ENCODE measurements at places on chromosomes 2 and 18. TPM values are rescaled to one million over a fixed set of nuclear protein-coding genes. Genes with fewer than 3 reads are reported as not detected.
A peak's percentile ranks its signal among the peaks of the same experiment; 100 is the strongest.

DNA sequence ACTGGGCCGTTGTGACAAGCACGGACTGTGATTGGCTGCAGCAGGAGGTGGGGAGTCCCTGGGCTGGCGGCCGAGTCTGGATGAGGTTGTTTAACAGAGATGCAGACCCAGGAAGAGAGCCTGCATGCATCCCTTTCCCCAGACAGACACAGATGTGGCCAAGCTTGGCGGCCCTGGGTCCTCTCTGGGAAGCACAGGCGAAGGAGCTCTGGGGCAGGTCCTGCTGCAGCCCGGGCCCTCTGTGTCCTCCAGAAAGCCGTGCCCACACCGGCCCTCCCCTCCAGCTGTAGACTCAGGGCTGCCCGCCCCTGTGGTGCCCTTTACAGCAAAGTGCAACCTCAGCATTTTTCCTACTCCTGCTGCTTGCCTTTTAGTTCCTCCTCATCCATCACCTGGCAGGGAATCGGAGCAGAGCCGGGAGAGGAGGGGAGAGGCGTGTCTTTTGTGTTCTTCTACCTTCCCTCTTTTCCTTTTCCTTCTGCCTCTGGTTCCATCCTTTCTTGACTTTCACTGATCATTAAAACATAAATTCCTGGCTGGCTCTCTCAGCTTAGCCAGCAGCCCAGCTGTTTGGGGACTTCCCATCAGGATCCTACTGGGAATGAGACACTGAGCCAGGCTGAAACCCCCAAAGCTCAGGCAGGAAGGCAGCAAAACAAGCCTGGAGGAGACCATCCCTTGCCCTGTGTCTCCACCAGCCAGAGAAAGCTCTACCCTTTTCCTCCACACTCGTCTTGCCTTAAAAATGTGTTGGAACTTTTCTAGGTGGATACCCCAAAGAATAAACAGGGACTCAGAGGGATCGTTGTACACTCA lies 75.0 kb downstream of the CTIF start:
- H3K27me3 ChIP-seq: no peaks in the 10 kb centered on the region
- H3K4me1 ChIP-seq: no peaks in the 10 kb centered on the region
- no peaks in the 10 kb centered on the region for H3K36me3 ChIP-seq
- no peak for DNase-seq
- no peak overlapping the region for H3K4me3 ChIP-seq

DNA sequence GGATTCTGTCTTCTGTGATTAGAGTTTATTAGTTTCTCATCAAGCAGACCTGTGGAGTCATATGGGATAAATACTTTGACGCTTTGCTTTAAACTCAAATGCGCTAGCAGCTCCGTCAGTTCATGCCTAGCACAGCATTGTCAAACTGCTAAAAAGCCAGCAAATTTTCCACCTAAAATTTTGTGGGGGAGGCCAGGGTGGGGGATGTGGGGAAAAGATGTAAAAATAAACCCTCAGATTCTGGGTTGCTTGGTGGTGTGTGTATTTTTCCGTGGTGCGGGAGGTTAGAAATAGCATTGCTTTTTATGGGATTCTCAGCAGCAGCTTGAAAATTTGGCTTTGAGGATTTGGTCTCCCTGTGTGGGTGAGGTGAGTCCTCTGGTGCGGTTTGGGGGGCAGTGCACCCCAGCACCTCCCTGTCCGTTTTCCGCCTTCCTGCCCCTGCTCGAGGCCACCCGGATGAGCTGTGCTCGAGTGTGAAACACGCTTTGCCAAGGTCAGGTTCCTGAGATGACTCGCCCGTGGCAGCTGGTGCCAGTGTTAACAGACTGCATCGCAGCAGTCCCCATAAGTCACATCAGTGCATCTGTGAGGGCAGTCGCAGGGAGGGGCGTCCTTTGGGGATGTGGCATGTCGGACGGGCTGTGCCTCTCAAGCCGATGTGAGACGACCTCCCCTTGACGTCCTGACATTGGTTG lies 65.9 kb downstream of the LDLRAD4 start:
- H3K27me3 ChIP-seq: peaks cover 94% of the 10 kb centered on the region
- no peaks in the 10 kb centered on the region for H3K36me3 ChIP-seq
- no peaks in the 10 kb centered on the region for H3K4me1 ChIP-seq
- H3K4me3 ChIP-seq: no peak overlapping the region
- no peak overlapping the region for H3K27ac ChIP-seq
- DNase-seq: no peak

DNA sequence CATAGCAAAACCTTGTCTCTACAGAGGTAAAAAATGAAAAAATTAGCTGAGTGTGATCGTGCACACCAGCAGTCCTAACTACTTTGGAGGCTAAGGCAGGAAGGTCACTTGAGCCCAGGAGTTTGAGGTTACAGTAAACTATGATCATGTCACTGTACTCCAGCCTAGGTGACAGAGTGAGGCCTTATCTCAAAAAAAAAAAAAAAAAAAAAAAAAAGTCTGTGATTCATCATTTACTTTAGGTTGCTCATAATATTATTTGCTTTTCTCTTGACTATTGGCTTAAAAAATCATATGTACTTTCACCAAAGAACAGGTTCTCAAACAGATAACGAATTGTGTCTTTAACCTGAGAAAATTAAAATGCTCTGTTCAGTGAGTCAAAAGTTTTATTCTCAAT lies 129.1 kb downstream of the MYO3B start:
- H3K4me3 ChIP-seq: no peak overlapping the region
- DNase-seq: peak; percentile 45
- H3K27ac ChIP-seq: no peak overlapping the region
- H3K36me3 ChIP-seq: no peaks in the 10 kb centered on the region

DNA sequence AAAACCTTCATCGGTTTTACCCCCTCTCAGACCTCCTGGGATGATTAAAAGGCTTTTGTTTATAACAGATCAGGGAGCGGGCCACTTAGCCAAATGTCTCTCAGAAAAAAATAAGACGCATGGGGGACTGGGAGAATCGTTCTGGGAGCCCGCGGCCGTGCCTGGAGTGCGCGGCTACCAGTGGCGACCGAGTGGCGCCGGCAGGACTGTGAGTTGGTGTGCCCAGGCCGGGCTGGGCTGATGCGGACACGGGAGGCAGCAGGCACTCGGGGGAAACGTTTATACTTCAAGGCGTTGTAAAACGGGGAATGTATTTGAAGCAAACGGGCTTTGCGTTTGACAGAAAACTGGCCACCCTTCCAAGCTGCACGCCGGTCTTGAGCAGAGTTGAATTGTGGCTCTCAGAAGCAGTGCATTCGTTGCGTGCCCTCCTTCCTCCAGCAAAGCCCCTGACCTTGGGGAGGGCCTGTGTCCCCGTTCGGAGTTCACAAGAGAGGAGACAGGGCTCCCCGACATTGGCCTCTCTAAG lies 4.7 kb upstream of the HOXD10 start:
- H3K27ac ChIP-seq: no peak overlapping the region
- DNase-seq: no peak
- H3K27me3 ChIP-seq: peaks cover 60% of the 10 kb centered on the region
- no peaks in the 10 kb centered on the region for H3K4me1 ChIP-seq

The DNAH6 gene
- not detected for total RNA-seq

- DNase-seq: no peak
- H3K4me1 ChIP-seq: peaks cover 17% of the 10 kb centered on the region
- no peaks in the 10 kb centered on the region for H3K36me3 ChIP-seq
- H3K27ac ChIP-seq: no peak overlapping the region
- H3K4me3 ChIP-seq: no peak overlapping the region
These were observed 47.8 kb downstream of the TMEM163 start for GRCh38 chr2:134670955-134671354.

GRCh38 chr2:28654663-28655320 lies 96.8 kb upstream of the PPP1CB start:
- peak; percentile 68 for DNase-seq
- H3K4me1 ChIP-seq: peaks cover 71% of the 10 kb centered on the region
- H3K27me3 ChIP-seq: no peaks in the 10 kb centered on the region

The SSB gene
- total RNA-seq: 53.8 TPM

- no peaks in the 10 kb centered on the region for H3K4me1 ChIP-seq
- H3K36me3 ChIP-seq: no peaks in the 10 kb centered on the region
- DNase-seq: no peak
- H3K27me3 ChIP-seq: no peaks in the 10 kb centered on the region
These were observed 38.0 kb upstream of the EPAS1 start for GRCh38 chr2:46258937-46259776.

The NLRC4 gene
- not detected for total RNA-seq

DNA sequence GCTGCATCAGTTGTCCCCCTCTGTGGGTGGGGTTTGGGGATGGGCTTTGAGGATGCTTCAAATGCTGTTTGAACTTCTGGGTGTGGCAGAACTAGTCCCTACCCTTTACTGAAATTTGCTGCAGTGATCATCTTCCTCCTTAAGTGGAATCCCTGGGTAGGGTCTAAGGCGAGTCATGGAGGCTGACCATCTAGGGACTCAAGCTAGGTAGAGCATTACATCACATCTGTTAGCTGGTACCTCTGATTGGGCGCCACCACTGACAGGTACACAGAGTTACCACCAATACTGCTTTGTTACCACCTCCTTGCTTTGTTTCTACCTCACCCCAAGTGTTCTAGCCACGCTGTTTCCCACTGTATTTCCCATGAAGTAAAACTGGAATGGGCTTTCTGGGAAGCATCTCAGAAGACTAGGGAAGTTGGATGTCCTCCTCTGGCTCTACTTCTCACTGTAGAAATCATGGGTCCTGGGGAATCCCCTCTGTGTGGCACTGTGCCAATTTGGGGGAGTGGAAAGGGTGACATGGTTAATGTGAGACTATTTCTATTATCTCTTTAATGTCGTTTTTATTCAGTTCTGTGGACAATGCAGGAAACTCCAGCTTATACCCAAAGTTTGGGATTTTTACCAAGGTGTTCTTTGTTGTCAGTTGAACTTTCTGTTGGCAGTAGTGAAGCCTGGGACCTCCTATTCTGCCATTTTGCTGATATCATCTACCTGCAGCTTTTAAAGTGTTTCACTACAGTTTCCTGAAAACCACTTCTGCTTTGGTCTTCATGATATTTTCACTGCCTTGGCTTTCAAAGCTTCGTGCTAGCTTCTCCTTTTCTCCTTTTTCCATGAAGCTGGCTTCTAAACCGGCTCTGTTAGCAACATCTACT lies 14.5 kb upstream of the SULT1C4 start:
- no peak for DNase-seq
- no peaks in the 10 kb centered on the region for H3K27me3 ChIP-seq
- H3K4me3 ChIP-seq: no peak overlapping the region
- no peak overlapping the region for H3K27ac ChIP-seq
- no peaks in the 10 kb centered on the region for H3K36me3 ChIP-seq

The COLEC12 gene
- not detected for total RNA-seq

GRCh38 chr2:102504833-102505232 lies 31.8 kb downstream of the SLC9A4 start:
- H3K4me1 ChIP-seq: peaks cover 18% of the 10 kb centered on the region
- no peaks in the 10 kb centered on the region for H3K36me3 ChIP-seq
- peak overlapping the region; percentile 47 for H3K4me3 ChIP-seq
- no peak overlapping the region for H3K27ac ChIP-seq

The DLX2 gene
- 0.65 TPM for total RNA-seq

DNA sequence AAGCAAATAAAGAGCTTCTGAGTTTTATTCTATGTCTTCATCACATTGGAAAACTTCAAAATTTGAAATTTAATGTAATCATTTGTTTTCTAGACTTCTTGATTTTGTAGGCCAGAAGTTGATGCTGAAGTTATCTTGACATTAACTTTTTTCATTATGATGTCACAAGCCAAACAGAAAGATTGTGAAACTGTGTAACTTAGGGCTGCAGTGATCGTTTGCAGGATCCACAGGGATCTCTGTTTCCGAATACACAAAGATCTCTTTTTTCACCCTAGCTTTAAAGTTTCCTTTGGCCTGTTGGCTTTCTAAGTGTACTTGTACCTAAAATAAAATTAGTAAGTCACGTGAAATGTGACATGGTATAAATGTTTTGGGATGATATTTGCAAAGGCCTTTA lies 594.9 kb upstream of the CDH2 start:
- no peak overlapping the region for H3K4me3 ChIP-seq
- no peak for DNase-seq
- H3K27me3 ChIP-seq: no peaks in the 10 kb centered on the region
- no peak overlapping the region for H3K27ac ChIP-seq
- no peaks in the 10 kb centered on the region for H3K36me3 ChIP-seq

The PCARE gene
- total RNA-seq: not detected

GRCh38 chr2:54464341-54464740 lies 8.2 kb downstream of the SPTBN1 start:
- no peaks in the 10 kb centered on the region for H3K27me3 ChIP-seq
- no peak for DNase-seq
- H3K4me1 ChIP-seq: no peaks in the 10 kb centered on the region
- no peak overlapping the region for H3K4me3 ChIP-seq
- no peak overlapping the region for H3K27ac ChIP-seq

DNA sequence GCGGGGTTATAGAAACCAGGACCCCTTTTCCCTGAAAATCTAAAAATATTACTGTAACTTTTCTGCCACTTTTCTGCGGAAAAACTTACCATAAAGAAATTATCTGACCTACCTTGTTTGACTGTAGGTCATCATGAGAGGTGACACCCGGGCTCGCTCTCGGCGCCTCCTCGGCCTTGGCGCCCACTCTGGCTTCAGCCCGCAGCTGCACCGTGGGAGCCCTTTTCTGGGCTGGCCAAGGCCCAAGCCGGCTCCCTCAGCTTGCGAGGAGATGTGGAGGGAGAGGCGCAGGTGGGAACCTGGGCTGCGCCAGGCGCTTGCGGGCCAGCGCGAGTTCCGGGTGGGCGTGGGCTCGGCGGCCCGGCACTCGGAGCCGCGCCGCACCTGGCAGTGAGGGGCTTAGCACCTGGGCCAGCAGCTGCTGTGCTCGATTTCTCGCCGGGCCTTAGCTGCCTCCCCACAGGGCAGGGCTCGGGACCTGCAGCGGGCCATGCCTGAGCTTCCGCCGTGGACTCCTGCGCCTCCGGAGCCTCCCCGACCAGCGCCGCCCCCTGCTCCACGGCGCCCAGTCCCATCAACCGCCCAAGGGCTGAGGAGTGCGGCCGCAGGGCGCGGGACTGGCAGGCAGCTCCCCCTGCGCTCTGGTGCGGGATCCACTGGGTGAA lies 107.7 kb upstream of the DNAJC10 start:
- H3K36me3 ChIP-seq: no peaks in the 10 kb centered on the region
- no peaks in the 10 kb centered on the region for H3K27me3 ChIP-seq
- DNase-seq: no peak

GRCh38 chr18:39299152-39299551 lies 1733.6 kb upstream of the CELF4 start:
- no peaks in the 10 kb centered on the region for H3K4me1 ChIP-seq
- H3K27ac ChIP-seq: no peak overlapping the region
- no peak for DNase-seq
- no peaks in the 10 kb centered on the region for H3K27me3 ChIP-seq

DNA sequence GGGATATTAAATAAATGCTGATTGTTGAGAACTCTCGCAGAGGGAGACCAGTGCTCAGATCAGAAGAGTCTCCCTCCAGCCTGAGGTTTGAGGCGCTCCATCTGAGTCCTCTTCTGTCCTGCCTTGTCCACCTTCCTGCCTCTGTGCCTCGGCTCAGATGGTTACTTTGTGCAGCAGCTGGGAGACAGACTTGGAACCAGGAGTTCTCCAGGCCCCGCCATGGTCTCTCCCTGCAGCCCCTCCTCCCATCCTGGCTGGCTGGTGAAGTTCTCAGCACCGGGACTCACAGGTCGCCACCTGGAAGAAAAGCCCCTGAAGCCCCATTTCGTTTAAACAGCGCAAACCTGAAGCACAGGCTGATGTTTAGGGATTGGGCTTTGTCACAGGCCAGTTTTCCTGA lies 60.6 kb downstream of the DDX1 start:
- H3K4me1 ChIP-seq: no peaks in the 10 kb centered on the region
- peaks cover 99% of the 10 kb centered on the region for H3K27me3 ChIP-seq
- H3K4me3 ChIP-seq: no peak overlapping the region
- H3K27ac ChIP-seq: no peak overlapping the region

- H3K27me3 ChIP-seq: no peaks in the 10 kb centered on the region
- no peaks in the 10 kb centered on the region for H3K36me3 ChIP-seq
- H3K4me3 ChIP-seq: no peak overlapping the region
- no peaks in the 10 kb centered on the region for H3K4me1 ChIP-seq
- H3K27ac ChIP-seq: no peak overlapping the region
These were observed 24.4 kb downstream of the MPHOSPH10 start for GRCh38 chr2:71154798-71155197.
